ENCODE measurements at places on chromosomes 11 and 22.

DNA sequence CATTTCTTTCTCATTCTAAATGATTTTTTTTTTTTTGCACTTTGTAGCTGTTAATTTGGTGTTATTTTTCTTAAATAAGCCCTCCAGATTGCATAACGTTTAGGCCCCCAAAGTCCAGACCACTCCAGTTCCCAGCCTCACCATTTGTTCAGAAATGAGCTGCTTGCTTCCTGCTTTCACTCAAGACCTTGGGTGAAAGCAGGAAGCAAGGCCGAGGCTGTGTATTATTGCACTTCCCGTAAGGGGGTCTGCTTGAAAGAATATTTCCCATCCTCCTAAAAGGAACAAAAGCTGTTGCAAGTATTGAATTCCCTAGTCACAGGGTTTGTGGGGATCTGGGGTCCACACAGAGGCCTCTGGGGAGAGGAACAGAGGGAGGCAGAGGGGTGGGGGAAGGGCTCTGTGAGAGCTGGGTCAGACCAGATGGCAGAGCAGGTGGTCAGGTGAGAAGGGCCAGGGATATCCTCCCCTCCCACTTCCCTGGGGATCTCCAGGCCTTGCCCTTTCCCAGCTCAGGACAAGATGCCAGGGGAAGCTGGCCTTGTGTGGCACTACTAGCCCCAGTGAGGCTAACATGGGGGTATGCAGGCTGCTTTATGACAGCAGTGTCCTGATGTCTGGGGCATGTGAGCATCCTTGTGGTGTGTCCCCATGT, 51.6 kb upstream of the MYEOV start:
- DNase-seq = no peak

GRCh38 chr11:113989381-113989780, 14.5 kb downstream of the HTR3A start:
- DNase-seq = no peak

GRCh38 chr11:11211186-11211585, 141.9 kb downstream of the CSNK2A3 start:
- DNase-seq = no peak

DNA sequence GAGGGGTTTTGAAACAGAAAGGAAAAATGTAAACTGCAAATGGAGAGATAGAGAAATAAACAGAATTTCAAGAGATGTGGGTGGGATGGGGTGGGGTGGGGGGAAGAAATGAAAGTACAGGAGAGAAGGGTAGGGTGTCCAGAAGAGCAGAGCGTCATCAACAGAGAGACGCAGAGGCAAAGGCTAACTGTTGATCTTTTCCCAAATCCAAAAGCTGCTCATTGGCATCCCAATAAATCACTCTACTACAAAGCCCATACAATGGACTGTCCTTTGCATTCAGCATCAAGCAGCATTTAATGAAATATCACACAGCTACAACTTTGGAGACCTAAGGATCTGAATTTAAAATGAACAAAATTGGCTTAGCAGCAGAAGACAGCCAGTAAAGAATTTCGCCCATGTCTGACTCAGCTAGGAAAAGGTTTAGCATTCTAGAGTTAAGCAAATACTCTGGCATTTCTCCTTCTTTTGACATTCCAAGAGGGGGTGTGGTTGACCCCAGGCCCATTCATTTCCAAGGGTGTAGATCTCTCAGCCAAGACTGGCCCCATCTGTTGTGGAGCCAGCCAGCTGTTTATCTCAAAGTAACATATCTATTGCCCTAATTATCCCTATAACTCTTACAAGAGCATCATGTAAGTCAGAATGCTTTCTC, 1.5 kb downstream of the RAB30 start:
- no peak for DNase-seq

DNA sequence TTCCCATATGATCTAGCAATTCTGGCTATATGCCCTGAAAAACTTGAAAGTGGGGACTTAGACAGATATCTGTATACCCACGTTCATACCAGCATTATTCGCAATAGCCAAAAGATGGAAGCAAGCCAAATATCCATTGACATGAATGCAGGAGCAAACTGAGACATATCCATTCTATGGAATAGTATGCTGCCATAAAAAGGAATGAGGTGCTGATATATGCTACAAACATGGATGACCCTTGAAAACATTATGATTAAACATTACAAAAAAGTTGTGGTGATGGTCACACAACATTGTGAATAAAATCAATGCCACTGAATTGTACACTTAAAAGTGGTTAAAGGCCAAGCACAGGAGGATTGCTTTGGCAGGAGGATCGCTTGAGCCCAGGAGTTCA, 25.5 kb downstream of the MFNG start:
- no peak for DNase-seq

DNA sequence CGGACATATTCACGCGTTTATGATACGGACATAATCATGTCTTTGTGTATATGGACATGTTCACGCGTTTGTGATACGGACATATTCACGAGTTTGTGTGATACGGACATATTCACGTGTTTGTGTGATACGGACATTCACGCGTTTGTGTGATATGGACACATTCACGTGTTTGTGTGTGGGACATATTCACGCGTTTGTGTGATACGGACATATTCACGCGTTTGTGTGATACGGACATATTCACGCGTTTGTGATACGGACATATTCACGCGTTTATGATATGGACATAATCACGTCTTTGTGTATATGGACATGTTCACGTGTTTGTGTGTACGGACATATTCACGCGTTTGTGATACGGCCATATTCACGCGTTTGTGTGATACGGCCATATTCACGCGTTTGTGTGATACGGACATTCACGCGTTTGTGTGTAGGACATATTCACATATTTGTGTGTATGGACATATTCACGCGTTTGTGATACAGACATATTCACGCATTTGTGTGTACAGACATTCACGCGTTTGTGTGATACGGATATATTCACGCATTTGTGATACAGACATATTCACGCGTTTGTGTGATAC, 24.9 kb downstream of the PTDSS2 start:
- DNase-seq = no peak

- no peak for DNase-seq
Observed at GRCh38 chr11:119108146-119108856, 1.2 kb downstream of the C2CD2L start.

GRCh38 chr11:118263112-118263511, 985 bp downstream of the MPZL2 start:
- no peak for DNase-seq

DNA sequence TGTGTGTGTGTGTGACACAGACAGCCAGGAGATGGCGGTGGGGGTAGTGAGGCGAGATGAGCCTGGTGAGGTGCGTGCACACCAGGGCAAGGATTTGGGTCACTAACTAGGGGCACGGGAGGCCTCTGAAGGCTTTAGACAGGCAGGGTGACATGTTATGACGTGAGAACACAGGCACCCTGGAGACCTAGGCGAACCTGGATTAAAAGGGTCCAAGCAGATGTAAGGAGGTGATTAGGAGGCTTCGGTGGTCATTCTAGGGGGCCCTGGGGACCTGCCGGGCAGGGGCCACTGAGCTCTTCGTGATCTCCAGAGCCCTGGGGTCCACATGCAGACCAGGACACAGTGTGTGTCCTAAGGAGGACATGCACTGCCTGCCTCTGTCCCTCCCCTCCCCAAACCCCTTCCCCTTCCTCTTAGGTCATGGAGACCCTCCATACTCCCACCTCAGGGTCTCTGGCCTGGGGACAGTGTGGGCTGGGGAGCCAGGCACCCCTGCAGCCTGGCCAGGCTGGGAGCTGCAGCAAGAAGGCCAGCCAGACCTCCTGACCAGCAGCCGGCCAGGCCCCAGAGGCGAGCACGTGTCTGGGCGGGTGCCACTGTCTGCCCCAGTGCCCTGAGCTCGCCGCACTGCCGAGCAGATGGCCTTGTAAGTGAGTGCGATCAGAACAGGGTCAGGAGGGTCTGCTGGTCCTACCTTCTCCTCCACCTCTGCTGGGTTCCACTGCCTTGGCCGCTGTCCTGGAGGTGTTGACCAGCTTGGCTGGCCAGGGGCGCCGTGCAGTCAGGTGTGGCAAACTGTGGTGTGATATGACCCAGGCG, 32.1 kb downstream of the IFT27 start:
- no peak for DNase-seq

DNA sequence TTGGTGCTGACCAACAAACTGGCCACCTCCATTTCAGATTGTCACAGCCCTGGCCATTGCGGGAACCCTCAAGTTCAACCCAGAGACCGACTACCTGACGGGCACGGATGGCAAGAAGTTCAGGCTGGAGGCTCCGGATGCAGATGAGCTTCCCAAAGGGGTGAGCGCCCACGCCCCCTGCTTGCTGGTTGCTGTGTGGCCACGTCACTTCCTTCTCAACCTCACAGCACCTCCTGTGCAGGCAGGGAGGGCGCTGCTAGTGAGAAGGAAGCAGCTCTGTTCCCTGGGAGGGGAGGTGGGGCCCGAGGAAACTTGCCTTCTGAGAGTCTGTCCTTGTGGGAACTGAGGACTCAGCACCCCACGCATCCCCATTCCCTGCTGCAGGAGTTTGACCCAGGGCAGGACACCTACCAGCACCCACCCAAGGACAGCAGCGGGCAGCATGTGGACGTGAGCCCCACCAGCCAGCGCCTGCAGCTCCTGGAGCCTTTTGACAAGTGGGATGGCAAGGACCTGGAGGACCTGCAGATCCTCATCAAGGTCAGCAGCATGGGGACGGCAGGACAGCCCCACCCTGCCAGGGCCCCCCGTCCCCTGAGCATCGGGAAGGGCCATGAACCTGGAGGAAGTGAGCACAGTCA, 19.3 kb downstream of the POLR3H start:
- DNase-seq = peak; percentile 17

DNA sequence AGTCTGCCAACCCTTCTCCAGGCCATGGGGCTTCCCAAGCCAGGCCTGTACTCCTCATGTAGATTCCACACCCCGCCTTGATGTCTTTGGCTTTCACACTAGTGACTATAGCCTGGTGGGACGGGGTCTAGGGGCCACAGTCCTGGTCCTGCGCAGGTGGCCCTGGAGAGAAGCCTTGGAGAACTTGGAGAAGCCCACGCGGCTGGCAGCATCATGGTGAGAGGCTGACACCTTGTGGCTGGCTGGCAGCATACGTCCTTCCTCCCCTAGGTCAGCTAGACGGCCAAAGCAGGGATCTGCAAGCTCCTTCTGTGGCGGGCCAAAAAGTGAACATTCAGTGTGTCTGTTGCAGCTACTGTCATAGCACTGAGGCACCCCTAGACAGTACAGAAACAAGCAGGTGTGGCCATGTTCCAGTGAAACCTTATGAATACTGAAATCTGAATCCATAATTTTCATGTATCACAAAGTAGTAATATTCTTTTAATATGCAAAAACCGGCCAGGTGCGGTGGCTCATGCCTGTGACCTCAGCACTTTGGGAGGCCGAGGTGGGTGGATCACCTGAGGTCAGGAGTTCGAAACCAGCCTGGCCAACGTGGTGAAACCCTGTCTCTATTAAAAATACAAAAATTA, 42.0 kb downstream of the FAM83F start:
- peak; percentile 26 for DNase-seq

GRCh38 chr22:19824212-19824925, 30.3 kb downstream of the GNB1L start:
- DNase-seq = no peak

GRCh38 chr11:112784323-112785073, 176.7 kb upstream of the NCAM1 start:
- DNase-seq = no peak

GRCh38 chr11:64352099-64352994, 6.6 kb upstream of the RPS6KA4 start:
- DNase-seq = no peak

DNA sequence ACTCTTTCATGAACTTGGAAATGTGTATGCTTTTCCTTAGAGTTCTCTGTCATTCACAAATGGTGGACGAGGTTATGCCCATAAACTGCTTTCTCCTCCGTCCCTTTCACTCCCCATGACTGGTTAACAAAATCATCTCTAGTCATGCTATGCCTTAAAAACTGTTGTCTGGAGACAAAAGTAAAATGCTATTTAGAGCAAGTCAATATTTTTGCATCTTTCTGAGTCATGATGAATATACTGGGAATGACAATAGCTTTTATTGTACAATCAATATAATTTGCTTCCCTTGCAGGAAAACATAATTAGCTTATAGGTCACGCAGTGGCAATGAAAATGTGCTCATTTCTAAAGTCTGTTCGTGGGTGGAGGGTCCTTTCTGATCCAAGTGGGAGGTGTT, 216.7 kb upstream of the SORL1-AS1 start:
- DNase-seq = no peak
